Thymus (tissue), 14 donors: ENCODE measurements at places on chromosomes 4 and X. TPM values are rescaled to one million over a fixed set of nuclear protein-coding genes. Genes with fewer than 3 reads are reported as not detected.
A peak's percentile ranks its signal among the peaks of the same experiment; 100 is the strongest.

The UCP1 gene
- not detected for total RNA-seq

The LRCH2 gene
- total RNA-seq, result 1.0 TPM

The GPC3 gene
- total RNA-seq, result 26.2 TPM

The VGLL1 gene
- 0.09 TPM for total RNA-seq

The SMIM10 gene
- 1.3 TPM for total RNA-seq

The GLOD5 gene
- total RNA-seq, result not detected

The OTC gene
- 0.05 TPM for total RNA-seq

The CYLC1 gene
- not detected for total RNA-seq

GRCh38 chr4:98686043-98686707 lies 27.8 kb upstream of the TSPAN5 start:
- no peak overlapping the region for H3K27ac ChIP-seq
- DNase-seq, result no peak
- H3K36me3 ChIP-seq, result no peaks in the 10 kb centered on the region
- H3K4me1 ChIP-seq, result peaks cover 35% of the 10 kb centered on the region
- H3K4me3 ChIP-seq, result no peak overlapping the region

- H3K4me3 ChIP-seq, result no peak overlapping the region
- no peaks in the 10 kb centered on the region for H3K4me1 ChIP-seq
- DNase-seq, result no peak
- no peak overlapping the region for H3K27ac ChIP-seq
- no peaks in the 10 kb centered on the region for H3K36me3 ChIP-seq
- no peaks in the 10 kb centered on the region for H3K27me3 ChIP-seq
Measured at GRCh38 chr4:138055890-138056289, 186.3 kb downstream of the SLC7A11 start.

- H3K27ac ChIP-seq, result no peak overlapping the region
- H3K4me1 ChIP-seq, result no peaks in the 10 kb centered on the region
- H3K4me3 ChIP-seq, result no peak overlapping the region
- DNase-seq, result no peak
- no peaks in the 10 kb centered on the region for H3K36me3 ChIP-seq
Measured at GRCh38 chr4:158945529-158946108, 157.3 kb upstream of the RAPGEF2 start.

DNA sequence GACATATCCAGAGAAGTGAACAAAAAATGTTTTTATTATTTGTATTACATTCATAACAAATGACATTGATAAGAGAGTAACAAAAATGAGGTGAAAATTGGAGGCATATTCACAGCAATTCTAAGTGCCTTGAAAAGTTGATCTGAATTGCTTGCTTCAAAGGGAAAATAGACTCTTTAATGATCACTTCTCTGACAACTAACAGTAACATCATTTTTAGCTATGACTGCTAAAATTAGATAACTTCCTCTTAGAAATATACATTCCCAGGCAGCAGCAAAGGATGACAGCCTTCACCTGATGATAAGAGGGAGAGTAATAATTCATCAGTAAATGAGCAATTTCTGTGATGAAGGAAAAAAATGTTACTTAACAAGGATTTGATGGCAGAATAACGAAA lies 472.5 kb downstream of the PCDH10 start:
- no peaks in the 10 kb centered on the region for H3K36me3 ChIP-seq
- no peak for DNase-seq
- H3K27ac ChIP-seq, result no peak overlapping the region
- no peaks in the 10 kb centered on the region for H3K4me1 ChIP-seq
- no peaks in the 10 kb centered on the region for H3K27me3 ChIP-seq

GRCh38 chr4:108118505-108118904 lies 50.2 kb downstream of the LEF1 start:
- DNase-seq, result no peak
- peaks cover 27% of the 10 kb centered on the region for H3K36me3 ChIP-seq
- H3K4me1 ChIP-seq, result peaks cover 56% of the 10 kb centered on the region
- peak overlapping the region; percentile 33 for H3K27ac ChIP-seq
- no peaks in the 10 kb centered on the region for H3K27me3 ChIP-seq
- H3K4me3 ChIP-seq, result no peak overlapping the region

GRCh38 chr4:6242271-6243029 lies 27.2 kb upstream of the WFS1 start:
- no peak overlapping the region for H3K4me3 ChIP-seq
- no peak for DNase-seq
- H3K4me1 ChIP-seq, result no peaks in the 10 kb centered on the region
- peaks cover 24% of the 10 kb centered on the region for H3K27me3 ChIP-seq
- no peak overlapping the region for H3K27ac ChIP-seq

GRCh38 chr4:128256539-128256938 lies 31.1 kb downstream of the PGRMC2 start:
- no peak overlapping the region for H3K27ac ChIP-seq
- H3K36me3 ChIP-seq, result no peaks in the 10 kb centered on the region
- no peak for DNase-seq
- H3K4me3 ChIP-seq, result no peak overlapping the region

- H3K4me1 ChIP-seq, result no peaks in the 10 kb centered on the region
- H3K27ac ChIP-seq, result no peak overlapping the region
- peak; percentile 46 for DNase-seq
- no peaks in the 10 kb centered on the region for H3K27me3 ChIP-seq
- H3K4me3 ChIP-seq, result no peak overlapping the region
Measured at GRCh38 chr4:166165829-166166420, 292.9 kb downstream of the TLL1 start.

- no peak for DNase-seq
- no peak overlapping the region for H3K4me3 ChIP-seq
- no peak overlapping the region for H3K27ac ChIP-seq
- H3K36me3 ChIP-seq, result no peaks in the 10 kb centered on the region
Measured at GRCh38 chr4:146382194-146382593, 139.5 kb downstream of the SLC10A7 start.

DNA sequence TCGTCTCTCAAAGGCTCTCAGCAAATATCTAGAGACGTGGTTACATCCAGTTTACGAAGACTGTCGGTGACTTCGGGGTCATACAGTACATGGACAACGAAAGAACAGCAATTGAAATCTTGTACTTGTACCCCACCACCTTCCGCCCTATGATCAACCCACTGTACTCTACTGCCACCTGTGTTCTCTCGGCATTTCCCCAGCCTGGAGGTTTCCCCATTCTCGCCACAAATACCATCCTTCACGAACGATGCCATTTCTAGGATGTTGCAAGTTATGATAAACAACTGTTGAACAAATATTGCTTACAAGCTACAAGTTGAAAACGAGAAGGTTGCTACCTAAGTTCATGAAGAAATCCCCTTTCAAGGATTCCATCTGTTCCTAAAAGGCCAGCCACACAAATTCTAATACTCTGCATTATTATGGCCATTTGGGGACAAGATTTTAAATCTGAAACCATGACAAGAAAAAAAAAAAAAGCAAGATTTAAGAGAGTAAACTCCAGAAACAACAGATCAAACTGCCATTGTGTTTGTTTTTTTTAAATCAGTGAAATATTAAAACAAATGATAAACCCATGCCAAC lies 1.6 kb downstream of the APBB2 start:
- no peaks in the 10 kb centered on the region for H3K36me3 ChIP-seq
- H3K4me1 ChIP-seq, result peaks cover 4% of the 10 kb centered on the region
- no peak for DNase-seq
- peaks cover 44% of the 10 kb centered on the region for H3K27me3 ChIP-seq

DNA sequence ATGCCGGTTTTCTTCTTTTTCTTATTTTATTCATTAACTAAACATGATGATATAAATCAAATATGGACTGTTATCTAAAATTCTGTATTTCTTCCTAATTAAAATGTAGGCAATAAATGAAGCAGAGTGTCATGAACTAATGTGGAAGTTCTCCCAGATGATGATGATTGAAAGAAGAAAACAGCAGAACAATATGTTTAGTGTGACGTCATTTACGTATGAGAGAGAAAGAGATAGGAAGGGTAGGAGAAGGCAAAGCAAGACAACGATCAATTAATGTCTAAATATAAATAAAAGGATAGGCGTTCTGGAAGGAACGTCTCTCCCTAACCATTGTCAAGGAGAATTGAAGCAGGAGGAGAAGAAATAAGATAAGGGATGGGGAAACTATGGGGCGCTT lies 105.2 kb downstream of the NEUROG2 start:
- H3K27me3 ChIP-seq, result no peaks in the 10 kb centered on the region
- H3K4me1 ChIP-seq, result no peaks in the 10 kb centered on the region
- H3K4me3 ChIP-seq, result no peak overlapping the region
- DNase-seq, result no peak

- no peak for DNase-seq
- H3K4me3 ChIP-seq, result no peak overlapping the region
- H3K27me3 ChIP-seq, result no peaks in the 10 kb centered on the region
- no peaks in the 10 kb centered on the region for H3K36me3 ChIP-seq
- no peak overlapping the region for H3K27ac ChIP-seq
Measured at GRCh38 chr4:5976431-5976830, 41.8 kb downstream of the C4orf50 start.

- no peaks in the 10 kb centered on the region for H3K4me1 ChIP-seq
- H3K4me3 ChIP-seq, result no peak overlapping the region
- H3K36me3 ChIP-seq, result no peaks in the 10 kb centered on the region
- H3K27ac ChIP-seq, result no peak overlapping the region
- no peak for DNase-seq
Measured at GRCh38 chr4:161287678-161288352, 876.0 kb downstream of the FSTL5 start.

GRCh38 chr4:82851318-82851717 lies 39.6 kb downstream of the SEC31A start:
- no peaks in the 10 kb centered on the region for H3K27me3 ChIP-seq
- H3K4me3 ChIP-seq, result no peak overlapping the region
- peaks cover 67% of the 10 kb centered on the region for H3K36me3 ChIP-seq
- no peaks in the 10 kb centered on the region for H3K4me1 ChIP-seq
- no peak for DNase-seq
- no peak overlapping the region for H3K27ac ChIP-seq

- no peaks in the 10 kb centered on the region for H3K27me3 ChIP-seq
- no peaks in the 10 kb centered on the region for H3K36me3 ChIP-seq
- DNase-seq, result peak; percentile 15
- H3K27ac ChIP-seq, result no peak overlapping the region
- no peaks in the 10 kb centered on the region for H3K4me1 ChIP-seq
- no peak overlapping the region for H3K4me3 ChIP-seq
Measured at GRCh38 chr4:158496030-158496741, 25.5 kb upstream of the RXFP1 start.

GRCh38 chr4:175308236-175308635 lies 390.1 kb downstream of the ADAM29 start:
- no peak overlapping the region for H3K4me3 ChIP-seq
- no peaks in the 10 kb centered on the region for H3K4me1 ChIP-seq
- H3K36me3 ChIP-seq, result no peaks in the 10 kb centered on the region
- H3K27ac ChIP-seq, result no peak overlapping the region

GRCh38 chr4:61451935-61452334 lies 251.8 kb downstream of the ADGRL3 start:
- no peak overlapping the region for H3K4me3 ChIP-seq
- H3K27ac ChIP-seq, result no peak overlapping the region
- H3K4me1 ChIP-seq, result no peaks in the 10 kb centered on the region
- H3K27me3 ChIP-seq, result no peaks in the 10 kb centered on the region
- no peaks in the 10 kb centered on the region for H3K36me3 ChIP-seq

GRCh38 chr4:8727131-8727530 lies 134.6 kb downstream of the CPZ start:
- no peak for DNase-seq
- no peaks in the 10 kb centered on the region for H3K36me3 ChIP-seq
- no peak overlapping the region for H3K4me3 ChIP-seq

DNA sequence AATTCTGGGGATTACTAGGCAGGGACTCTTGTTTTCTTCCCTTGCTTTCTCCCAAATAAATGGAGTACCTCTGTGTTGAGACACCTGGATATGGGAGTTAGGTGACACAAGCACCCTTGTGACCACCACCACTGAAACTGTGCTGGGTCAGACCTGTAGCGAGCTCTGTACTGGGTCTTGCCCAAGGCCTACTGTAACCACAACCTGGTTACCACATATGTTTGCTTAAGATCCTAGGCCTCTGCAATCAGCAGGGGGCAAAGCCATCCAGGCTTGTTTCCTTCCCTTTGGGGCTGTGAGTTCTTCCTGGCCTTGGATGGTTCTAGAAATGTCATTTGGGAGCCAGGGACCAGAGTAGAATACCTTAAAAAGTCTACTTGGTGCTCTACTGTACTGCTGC lies 49.4 kb downstream of the LPAR4 start:
- H3K27ac ChIP-seq, result no peak overlapping the region
- H3K36me3 ChIP-seq, result no peaks in the 10 kb centered on the region
- no peaks in the 10 kb centered on the region for H3K27me3 ChIP-seq
- no peak for DNase-seq
- no peak overlapping the region for H3K4me3 ChIP-seq
- H3K4me1 ChIP-seq, result no peaks in the 10 kb centered on the region

- no peak overlapping the region for H3K4me3 ChIP-seq
- no peaks in the 10 kb centered on the region for H3K36me3 ChIP-seq
- no peak overlapping the region for H3K27ac ChIP-seq
Measured at GRCh38 chr4:4969298-4969697, 50.0 kb downstream of the CYTL1 start.

- no peaks in the 10 kb centered on the region for H3K27me3 ChIP-seq
- DNase-seq, result no peak
- H3K4me3 ChIP-seq, result no peak overlapping the region
- no peaks in the 10 kb centered on the region for H3K36me3 ChIP-seq
Measured at GRCh38 chrX:38824176-38824575, 22.9 kb downstream of the MID1IP1 start.

GRCh38 chrX:70433848-70434351 lies 10.7 kb upstream of the DLG3 start:
- H3K4me1 ChIP-seq, result peaks cover 8% of the 10 kb centered on the region
- no peak overlapping the region for H3K27ac ChIP-seq

GRCh38 chr4:124939908-124940307 lies 227.4 kb upstream of the ANKRD50 start:
- H3K4me3 ChIP-seq, result no peak overlapping the region
- H3K27me3 ChIP-seq, result no peaks in the 10 kb centered on the region
- DNase-seq, result no peak
- no peaks in the 10 kb centered on the region for H3K4me1 ChIP-seq
- no peaks in the 10 kb centered on the region for H3K36me3 ChIP-seq

GRCh38 chr4:118846979-118847378 lies 11.1 kb upstream of the SEC24D start:
- no peak overlapping the region for H3K4me3 ChIP-seq
- no peaks in the 10 kb centered on the region for H3K4me1 ChIP-seq
- no peak overlapping the region for H3K27ac ChIP-seq
- no peaks in the 10 kb centered on the region for H3K36me3 ChIP-seq
- H3K27me3 ChIP-seq, result no peaks in the 10 kb centered on the region

DNA sequence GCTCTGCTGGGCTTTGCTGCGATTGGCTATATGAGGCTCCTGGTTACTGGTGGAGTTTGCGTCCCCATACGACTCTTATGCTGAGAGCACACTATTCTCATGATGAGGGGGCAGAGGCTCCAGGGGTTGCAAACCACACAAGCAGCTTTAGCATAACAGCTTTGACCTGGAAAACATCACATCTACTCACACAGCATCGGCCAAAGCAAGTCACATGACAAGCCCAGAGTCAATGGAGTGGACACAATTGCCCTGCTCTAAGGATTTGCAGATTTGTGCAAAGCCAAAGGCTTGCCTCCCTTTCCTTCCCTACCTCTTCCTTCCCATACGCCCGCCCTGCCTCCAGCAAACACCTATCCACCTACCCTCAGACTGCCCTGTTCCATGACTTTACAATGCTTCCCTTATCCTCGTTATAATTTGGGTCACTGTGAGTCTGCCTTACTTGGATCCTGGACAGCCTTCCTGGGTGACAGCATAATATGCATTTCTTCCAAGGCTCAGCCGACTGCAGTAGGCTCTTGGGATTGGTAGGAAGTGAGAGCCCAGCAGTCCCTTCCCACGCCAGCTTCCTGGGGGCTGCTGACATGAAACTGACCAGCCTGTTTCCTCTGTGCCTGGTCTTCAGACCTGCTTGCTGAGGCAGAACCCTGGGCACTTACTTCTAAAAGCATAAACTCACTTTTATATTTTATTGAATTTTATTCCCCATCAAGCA lies 208.2 kb upstream of the PSAPL1 start:
- DNase-seq, result no peak
- no peak overlapping the region for H3K27ac ChIP-seq
- no peaks in the 10 kb centered on the region for H3K36me3 ChIP-seq
